ENCODE measurements at places on chromosomes 12 and 14. TPM values are rescaled to one million over a fixed set of nuclear protein-coding genes. Genes with fewer than 3 reads are reported as not detected.

VRTN gene
- polyA plus RNA-seq = not detected

LRFN5 gene
- 10.4 TPM for polyA plus RNA-seq

MYH7 gene
- 991 TPM for polyA plus RNA-seq

FLRT2 gene
- polyA plus RNA-seq = 102 TPM

CLEC4E gene
- not detected for polyA plus RNA-seq

IRAK3 gene
- polyA plus RNA-seq = 5.1 TPM

CD27 gene
- not detected for polyA plus RNA-seq

OTUB2 gene
- 0.62 TPM for polyA plus RNA-seq

C12orf42 gene
- polyA plus RNA-seq = 2.2 TPM

GZMH gene
- polyA plus RNA-seq = not detected

PPFIBP1 gene
- 30.2 TPM for polyA plus RNA-seq

SLC5A8 gene
- polyA plus RNA-seq = not detected

TMEM132D gene
- 0.43 TPM for polyA plus RNA-seq

VWF gene
- 49.1 TPM for polyA plus RNA-seq

DNA sequence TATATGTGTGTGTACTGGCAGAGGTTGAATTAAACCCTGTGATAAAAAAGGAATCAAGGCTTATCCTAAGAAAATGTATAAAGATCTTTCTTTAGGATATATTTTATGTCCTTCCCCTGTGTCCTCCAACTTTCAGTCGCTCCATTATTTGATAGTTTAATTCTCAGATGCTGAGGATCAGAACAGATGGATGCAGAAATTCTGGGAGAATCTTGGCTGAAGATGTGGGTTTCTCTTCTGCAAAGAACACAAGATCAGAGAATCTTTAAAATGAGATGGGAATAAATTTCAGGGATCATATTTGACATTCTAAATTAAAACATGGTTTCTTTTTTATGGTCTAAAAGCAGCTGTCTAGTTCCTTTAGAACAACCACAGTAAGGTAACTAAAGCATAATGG lies 37.9 kb downstream of the LRFN5 start:
- no peak for DNase-seq

- DNase-seq = no peak
Measured at GRCh38 chr14:83004456-83005006, 1470.9 kb upstream of the SEL1L start.

DNA sequence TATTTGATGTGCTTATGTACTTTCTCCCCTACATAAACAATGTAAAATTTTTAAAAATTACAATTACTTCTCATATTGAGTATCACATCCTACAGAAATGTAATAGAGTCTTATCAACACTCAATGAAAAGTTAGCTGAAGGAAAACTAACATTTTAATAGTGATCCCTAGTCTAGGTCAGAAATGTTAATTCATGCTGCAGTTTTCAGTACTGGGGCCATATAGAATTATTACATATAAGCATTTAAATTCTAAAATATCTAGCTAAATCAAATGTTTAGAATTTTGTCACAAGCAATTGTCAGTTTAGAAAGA lies 37.8 kb downstream of the SLC6A15 start:
- DNase-seq = no peak

DNA sequence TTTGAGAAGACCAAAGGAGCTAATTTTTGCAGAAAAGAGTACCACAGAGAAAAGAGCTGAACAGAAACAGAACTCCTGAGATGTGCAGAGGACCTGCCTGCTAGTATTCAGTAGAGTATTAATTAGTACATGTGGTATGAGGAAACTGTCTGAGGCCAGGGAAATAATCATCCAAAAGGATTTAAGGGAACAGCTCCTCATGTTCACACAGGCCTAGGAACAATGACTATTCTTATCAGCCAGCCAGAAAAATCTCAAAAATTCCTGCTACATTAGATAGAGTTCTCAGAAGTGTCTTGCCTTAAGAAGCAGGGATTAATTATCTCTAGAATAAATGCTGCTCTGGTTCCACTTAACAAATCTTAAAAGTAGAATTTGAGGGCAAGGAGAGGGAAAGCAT lies 36.4 kb downstream of the PKP2 start:
- DNase-seq = no peak

DNA sequence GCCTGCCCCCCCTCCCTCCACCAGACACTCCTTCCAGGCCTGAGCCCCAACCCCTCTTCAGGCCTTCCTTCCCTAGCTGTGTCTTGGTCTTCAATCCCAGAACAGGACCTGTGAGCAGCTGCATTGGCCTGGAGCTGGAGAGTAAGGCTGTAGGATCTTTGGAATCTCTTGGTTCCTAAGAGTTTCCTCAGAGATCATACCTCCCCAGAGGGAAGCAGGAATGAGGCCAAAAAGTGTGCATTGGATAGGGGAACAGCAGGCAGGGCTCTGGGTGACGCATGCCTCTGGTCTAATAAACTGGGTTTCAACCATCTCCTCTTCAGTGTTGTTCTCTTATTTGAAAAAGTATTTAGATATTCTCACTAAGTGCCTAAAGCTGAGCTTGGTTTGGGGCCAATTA lies 1.8 kb upstream of the SMARCD1 start:
- no peak for DNase-seq

- DNase-seq = no peak
Measured at GRCh38 chr12:101356794-101357193, 50.8 kb downstream of the ARL1 start.

DNA sequence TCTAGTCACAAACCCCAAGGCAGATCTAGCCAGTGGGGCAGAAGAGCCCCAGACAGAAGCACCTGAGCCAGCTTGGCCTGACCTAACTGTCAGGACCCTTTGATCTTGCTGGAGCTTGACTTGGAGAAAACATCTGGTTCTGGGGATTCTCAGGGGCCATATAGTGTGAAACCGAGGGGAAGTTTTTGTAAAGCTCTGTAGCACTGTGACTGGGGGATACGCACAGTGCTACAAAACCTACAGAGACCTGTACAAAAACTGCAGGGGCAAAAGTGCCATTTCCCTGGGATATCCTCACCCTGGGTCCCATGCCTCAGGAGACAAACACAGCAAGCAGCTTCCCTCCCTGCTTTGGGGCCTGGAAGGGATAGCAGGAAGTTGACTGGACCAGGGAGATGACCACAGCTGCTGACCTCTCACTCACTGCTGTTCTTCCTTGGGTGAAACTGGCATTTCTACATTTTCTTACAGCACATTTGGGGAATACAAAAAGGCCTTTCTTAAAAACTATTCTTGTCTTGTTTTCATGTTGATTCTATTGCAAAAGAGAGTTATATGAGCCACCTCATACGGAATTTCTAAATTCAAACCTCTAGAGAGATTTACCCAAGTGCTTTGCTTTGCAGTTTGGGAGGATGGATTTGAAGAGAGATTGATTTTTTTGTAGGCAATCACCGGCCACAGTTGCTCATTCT lies 140.0 kb downstream of the DAD1 start:
- DNase-seq = no peak

- DNase-seq = no peak
Measured at GRCh38 chr12:39199351-39199750, 243.6 kb downstream of the KIF21A start.

DNA sequence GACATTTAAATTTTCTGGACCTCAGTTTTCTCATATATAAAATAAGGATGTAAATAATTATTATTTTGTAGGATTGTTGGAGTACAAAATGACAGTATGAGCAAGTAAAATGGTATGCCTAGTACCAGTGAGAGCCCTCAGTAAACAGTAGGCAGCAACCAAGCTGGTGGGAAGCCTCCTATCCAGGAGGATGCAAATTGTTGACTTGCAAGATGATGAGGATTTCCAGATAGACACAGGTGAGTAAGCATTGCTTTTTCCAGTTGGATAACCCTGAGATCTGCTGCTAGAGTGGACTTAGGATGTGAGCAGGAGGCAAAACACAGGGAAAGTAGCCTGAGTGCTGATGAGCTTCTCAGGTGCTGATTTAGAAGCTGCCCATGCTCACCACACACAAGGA lies 28.2 kb upstream of the AMIGO2 start:
- no peak for DNase-seq

GRCh38 chr14:95483309-95484165 lies 32.9 kb downstream of the SYNE3 start:
- DNase-seq = no peak

DNA sequence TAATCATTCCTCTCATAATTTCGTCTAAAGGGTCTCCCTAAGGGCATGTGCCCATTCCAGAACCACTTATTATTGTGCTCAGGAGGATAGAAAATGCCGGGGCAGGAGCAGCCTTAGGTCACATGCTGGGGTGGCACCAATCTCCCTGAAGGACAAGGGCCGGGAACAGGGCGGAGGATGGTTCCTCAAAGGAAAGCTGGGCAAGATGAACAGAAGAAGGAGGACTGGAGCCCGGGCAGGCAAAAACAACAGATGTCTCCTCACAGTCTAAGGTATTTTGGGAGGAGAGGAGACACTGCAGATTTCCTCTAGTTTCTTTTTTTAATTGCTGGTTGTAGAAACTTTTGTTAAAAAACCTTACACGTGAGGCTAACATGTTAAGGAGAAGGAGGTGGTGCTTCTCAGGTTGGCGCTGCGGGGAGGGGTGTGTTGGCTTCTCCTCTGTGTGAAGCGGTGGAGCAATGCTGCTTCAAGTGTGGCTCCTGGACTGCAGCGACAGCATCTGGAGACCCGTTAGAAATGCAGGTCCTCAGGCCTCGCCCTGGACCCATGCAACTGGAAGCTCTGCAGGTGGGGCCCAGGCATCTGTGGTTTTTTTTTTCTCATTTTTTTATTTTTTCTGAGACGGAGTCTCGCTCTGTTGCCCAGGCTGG lies 164.8 kb downstream of the AACS start:
- DNase-seq = no peak

DNA sequence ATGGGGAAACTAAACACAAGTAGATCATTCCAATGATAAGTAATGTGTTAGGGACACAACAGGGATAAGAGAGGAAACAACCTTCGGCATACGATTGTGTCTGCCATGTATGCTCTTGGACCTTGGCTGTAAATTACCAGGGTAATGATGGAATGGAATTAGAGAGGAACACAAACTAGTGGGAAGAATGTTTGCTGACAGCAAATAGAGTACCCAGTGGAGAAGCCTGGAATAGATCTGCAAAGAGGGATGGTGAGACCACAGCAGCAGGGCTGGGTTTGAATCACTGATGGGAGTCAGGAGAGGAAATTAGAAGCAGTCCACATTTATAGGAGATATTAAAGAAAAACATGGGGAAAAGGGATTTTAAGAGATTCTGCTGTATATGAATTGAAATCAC lies 172.8 kb downstream of the LRIG3 start:
- no peak for DNase-seq

GRCh38 chr12:6113691-6114475 lies 10.6 kb downstream of the VWF start:
- DNase-seq = no peak

GRCh38 chr12:56333197-56333678 lies 562 bp downstream of the PAN2 start:
- DNase-seq = no peak

- DNase-seq = no peak
Measured at GRCh38 chr14:61121355-61121787, 140.3 kb downstream of the SLC38A6 start.

- DNase-seq = no peak
Measured at GRCh38 chr14:59482541-59483331, 1.5 kb downstream of the L3HYPDH start.

DNA sequence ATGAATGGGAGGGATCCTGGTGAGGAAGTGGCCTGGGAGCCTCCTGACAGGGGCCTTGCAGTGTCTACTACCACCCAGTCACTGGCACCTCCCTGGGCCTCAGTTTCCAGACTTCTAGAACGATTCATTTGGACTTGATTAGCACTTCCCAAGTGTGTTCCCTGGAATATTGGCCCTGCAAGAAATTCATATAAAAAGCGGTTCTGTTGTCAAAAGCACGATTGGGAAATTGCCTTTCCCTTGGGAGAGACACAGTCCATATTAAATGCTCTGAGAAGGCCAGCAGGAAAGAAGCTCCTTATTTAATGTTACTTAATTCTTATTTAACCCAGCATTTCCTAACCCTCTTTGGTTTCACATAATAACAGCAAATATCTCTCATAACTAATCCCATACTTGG lies 61.9 kb downstream of the DRAM1 start:
- DNase-seq = no peak

GRCh38 chr12:99370421-99371138 lies 277.0 kb upstream of the GARIN6 start:
- DNase-seq = no peak

DNA sequence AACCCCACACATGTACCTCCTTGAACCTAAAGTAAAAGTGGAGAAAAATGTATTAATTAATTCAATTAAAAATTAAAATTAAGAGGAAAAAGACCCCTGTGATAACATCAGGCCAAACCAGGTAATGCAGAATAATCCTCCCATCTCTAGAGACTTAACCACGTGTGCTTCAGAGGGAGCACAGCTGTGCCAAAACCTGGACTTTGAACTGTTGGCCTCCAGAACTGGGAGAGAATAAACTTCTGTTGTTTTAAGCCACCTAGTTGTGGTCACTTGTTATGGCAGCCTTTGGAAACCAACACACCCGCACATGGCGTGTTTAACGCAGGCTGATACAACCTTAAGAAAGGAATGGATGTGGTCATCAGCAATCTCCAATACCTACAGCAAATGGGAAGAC lies 23.8 kb downstream of the OAS2 start:
- no peak for DNase-seq

GRCh38 chr12:47314996-47315395 lies 235.2 kb upstream of the AMIGO2 start:
- no peak for DNase-seq

DNA sequence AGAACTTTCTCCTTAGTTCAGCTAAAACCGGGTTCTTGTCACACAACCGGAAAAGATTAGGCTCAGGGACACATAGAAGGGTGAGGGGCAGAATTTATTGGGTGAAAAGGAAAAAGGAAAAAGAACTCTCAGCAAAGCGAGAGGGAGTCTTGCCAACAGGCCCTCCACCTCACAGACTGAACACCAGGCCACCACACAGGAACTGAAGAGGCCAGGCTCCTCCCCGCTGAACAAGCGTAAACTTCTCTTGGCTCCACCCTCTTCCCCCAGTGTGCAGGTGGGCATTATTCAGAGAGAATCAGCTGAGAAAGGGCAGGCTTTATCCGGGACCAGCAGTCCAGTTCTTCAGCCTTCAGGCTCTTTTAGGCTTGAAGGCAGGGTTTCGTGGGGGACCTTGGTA lies 125.6 kb upstream of the FGD4 start:
- no peak for DNase-seq

DNA sequence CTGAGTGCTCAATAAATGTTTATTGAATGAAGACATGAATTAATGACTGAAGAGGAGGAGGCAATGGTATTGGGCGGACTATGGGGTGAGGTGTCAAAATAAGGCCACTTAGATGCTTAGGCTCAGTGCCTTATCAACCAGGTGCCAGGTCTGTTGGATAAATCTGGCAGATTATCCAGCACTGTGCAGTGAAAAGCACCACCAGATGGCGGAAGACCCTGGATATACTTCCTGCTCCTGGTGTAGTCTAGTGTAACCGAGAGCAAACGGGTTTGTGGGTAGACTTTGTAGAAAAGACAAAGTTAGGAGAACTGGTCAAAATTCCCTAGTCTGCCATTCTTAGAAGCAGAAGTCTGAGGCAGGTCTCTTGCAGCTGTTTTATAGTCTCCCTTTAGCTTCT lies 306.3 kb downstream of the ATP23 start:
- no peak for DNase-seq

DNA sequence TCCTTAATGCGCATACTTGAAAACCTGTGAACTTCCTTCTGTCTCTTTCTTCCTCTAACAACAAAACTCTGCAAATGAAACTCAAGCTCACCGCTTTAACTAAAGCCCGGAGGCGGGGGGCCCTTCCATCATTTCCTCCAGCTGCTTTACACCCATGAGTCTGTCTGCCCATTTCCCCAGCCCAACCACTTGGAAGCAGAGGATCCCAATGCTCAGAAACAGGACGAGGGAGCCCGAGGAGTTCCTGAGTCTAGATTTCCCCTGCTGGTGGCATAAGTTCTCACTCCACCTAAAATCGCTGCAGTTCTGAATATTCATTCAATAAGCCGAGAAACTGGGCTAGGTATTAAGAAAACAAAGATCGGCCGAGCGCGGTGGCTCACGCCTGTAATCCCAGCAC lies 30.8 kb downstream of the GPR19 start:
- no peak for DNase-seq

Measured in muscle of arm (tissue), 14 donors.